ENCODE measurements at places on chromosomes 6 and 20.

DNA sequence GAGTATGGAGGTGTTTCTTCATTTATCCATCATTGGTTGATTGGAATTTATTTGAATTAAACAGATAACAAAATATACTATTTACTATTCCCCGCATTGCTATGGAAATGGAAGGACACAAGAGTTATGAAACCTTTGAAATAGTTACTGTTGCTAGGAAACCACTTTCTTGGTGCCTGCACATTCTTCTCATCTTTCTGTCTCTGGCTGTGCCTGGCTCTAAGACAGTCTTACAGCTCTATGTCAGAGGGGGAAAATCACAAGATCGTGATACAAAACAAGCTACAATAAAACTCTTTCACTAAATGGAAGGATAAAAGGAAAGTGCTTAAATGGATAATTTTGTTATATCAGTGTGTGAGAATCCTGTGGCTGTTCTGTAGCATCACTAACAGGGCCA is 453.0 kb downstream of the LMBRD1 start:
- DNase-seq, result no peak

DNA sequence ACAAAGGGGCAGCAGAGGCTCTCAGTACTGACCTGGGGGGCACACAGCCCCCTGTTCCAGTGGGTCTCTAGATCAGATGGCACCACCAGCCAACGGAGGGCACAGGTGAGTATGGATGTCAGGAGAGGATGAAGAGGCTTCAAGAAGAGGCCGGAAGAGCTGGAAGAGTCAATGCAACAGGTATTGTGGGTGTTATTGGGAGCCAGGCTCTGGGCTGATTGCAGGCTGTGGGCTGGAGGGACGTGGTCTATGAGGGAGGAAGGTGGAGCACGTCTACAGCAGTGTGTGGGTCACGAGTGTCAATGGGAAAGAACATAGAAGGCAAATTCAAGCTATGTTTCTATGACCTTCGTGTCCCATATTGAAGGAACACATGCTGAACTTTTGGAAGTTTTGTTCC is 18.8 kb upstream of the TAGAP start:
- DNase-seq, result no peak

- no peak for DNase-seq
These were observed 51.3 kb upstream of the NRN1 start for GRCh38 chr6:6058054-6058444.

DNA sequence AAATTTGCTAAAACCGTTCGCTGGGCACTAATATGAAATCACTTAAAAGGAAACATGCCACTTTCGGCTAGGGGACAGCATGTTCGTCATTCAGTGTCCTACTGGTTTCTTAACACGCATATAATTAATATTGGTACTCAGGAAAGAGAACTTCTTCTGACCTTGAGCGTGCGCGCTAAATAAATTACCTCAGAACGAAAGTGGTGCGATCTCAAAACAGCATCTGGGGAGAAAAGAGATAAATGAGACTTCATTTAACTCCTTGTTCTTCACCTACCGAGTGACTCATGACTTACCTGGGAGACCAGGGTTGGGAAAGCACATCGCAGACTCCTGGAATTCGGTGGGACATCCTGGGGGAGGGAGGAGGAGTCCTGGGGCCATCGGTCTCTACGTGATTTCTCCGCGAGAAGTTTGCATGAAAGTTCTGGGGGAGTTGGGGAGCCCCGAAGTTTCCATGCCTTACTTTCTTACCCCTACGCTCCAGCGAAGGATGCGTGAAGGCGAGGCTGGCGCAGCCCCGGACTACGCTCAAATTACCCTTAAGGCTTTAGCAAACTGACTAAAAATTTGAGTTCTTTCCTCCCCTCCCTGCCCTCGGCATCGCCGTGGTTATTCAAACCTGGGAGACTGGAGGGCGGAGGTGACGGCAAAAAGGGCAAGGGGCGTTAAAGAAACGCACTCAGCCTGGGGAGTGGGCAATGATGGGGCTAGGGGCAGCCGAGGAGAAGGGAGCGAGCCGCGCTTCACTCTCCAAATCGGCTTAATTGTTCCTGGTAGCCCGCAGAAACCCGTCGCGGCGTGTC is 1.1 kb upstream of the BEND6 start:
- DNase-seq, result peak; percentile 26

GRCh38 chr20:44273231-44274215 is 26.4 kb downstream of the GDAP1L1 start:
- DNase-seq, result no peak

- peak; percentile 95 for DNase-seq
These were observed at the start of gene TMEM181 for GRCh38 chr6:158559895-158560835. TMEM181 (plus strand) TSS chr6:158560091; CDS start chr6:158560225, 134 bp downstream.

DNA sequence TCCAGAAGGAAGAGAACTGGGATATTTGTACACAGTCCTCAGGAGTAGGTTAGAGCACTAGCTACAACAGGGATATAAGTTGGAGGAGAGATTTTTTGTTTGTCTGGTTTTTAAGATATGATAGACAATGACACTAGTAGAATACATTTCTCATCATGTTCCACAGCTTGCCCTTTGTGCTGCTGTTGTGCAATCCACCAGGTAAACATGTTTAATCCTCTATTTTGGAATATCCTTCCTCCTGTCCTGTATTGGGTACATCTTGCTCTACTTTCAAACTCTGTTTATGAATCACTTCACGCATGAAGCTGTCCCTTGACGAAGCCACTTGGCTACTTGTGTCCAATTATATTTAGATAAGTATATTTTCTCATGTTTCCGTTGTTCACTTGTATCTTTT is 153.6 kb upstream of the TENT5A start:
- no peak for DNase-seq

DNA sequence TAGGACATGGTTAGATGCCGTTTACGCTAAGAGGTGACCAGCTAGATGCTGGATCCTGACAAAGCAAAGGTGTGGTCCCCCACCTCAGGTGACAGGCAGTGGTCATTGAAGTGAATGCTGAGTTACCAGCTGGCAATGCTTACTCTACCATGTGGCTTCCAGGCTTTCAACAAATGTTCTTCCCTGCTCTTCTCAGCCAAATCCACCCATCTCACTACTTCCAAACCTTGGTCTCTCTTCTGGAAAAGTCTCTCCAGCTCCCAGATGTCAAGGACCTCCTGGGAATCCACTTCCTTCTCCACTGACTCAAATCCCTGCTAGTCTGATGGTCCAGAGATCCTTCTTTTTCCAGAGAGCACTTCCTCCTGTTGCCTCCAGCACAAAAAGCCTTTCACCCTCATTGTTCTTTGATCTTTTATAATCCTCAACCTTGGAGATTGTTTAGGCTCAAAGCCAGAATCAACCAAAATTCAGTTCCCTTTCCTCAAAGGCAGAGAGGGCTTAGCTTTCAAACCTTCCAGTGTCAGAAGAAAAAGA is 228.0 kb downstream of the ZNF217 start:
- DNase-seq, result no peak

Measured in erythroblast (primary cell).